ENCODE measurements at places on chromosomes 6 and 20.

GRCh38 chr20:53016071-53016470 is 43.9 kb downstream of the TSHZ2 start:
- no peak for DNase-seq

- DNase-seq: no peak
Measured at GRCh38 chr6:143802833-143803565, 40.1 kb upstream of the LTV1 start.

- no peak for DNase-seq
Measured at GRCh38 chr6:141195251-141195832, 937.4 kb upstream of the GJE1 start.

- DNase-seq: no peak
Measured at GRCh38 chr6:14791526-14791925, 454.3 kb upstream of the JARID2 start.

- no peak for DNase-seq
Measured at GRCh38 chr6:164206807-164207423, 792.4 kb downstream of the QKI start.

- DNase-seq: no peak
Measured at GRCh38 chr6:35624341-35625070, 64.2 kb downstream of the FKBP5 start.

GRCh38 chr6:55327169-55327568 is at the start of gene GFRAL:
TSS of gene GFRAL (plus strand) at chr6:55327469. CDS start at chr6:55327555, 86 bp downstream.
- DNase-seq: no peak

DNA sequence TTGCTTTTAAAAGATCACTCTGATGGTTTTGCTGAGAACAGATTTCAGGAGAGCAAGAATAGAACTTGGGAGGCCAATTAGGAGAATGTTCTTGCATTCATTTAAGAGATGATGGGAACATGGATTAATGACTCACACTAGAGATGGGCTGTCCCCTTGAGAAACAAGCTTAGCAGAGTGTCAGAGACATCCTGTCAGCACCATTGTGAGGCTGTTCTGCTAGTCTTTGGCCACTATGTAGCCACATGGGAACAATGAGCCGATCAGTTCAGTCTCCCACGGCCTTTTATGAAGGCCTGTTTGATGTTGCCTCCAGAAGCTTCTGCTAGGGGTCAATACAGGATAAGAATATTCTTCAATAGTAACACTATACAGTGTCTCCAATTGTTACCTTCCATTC is 113.0 kb upstream of the EYA4 start:
- no peak for DNase-seq

GRCh38 chr6:158686791-158687381 is 37.0 kb downstream of the SYTL3 start:
- DNase-seq: no peak

DNA sequence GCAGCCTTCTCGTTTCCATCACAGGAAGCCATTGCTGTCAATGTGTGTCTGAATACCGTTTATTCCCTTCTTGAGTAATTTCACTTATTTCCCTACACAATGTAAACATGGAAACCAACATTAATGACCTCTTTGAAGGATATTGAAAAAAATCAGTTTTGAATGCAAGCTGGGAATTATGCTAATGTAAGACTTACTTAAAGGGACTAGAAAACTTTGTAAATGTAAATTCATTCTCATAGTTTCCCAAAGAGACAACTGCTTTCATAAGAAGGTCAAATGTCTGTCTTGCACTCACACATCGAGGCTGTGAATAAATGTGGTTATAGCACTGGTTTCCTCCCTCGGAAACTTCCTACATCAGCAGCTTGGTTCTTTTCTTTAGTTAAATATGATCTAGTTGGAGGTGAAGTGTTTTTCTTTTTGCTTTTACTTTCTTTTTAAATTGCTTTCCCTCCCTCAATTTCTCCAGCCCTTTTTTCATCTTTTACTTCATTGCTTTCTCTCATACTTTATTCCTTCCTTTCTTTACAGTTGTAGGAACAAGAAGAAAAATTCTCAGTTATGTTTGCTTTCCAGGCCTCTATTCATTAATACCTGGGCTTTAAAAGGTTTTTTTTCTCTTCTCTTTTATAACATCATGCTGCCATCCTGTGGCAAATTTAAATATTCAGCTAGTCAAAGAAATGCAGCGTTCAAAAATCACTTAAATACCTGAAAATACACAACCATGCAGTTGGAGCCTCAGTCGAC is 108.3 kb downstream of the TNFAIP3 start:
- DNase-seq: no peak

GRCh38 chr6:161710698-161711097 is 436.8 kb upstream of the AGPAT4 start:
- no peak for DNase-seq

- no peak for DNase-seq
Measured at GRCh38 chr20:46260480-46260879, 47.8 kb downstream of the CDH22 start.

- DNase-seq: no peak
Measured at GRCh38 chr6:83592770-83593394, 80.5 kb downstream of the PRSS35 start.

- peak; percentile 8 for DNase-seq
Measured at GRCh38 chr6:7727946-7728854, 2.3 kb downstream of the BMP6 start.

DNA sequence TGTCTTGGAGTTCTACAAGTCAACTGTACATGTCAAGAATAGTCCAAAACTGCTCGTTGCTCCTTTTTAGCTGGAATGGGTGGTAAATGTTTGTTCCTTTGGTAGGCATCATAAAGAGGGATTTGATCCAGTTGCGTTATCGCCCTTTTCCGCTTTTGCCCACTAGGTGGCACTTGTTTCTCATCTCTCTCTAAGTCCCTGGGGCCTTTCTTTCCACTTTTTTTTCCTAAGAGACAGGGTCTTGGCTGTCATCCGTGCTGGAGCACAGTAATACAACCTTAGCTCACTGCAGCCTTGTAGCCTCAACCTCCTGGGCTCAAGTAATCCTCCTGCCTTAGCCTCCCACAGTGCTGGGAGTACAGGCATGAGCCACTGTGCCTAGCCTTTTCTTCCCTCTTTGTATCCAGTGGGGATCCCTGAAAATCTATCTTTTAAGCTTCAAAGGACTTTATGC is 20.7 kb downstream of the GTPBP2 start:
- DNase-seq: peak; percentile 24

- DNase-seq: no peak
Measured at GRCh38 chr6:158043008-158043407, 61.3 kb downstream of the SYNJ2 start.

- no peak for DNase-seq
Measured at GRCh38 chr6:34994693-34995092, 105.6 kb downstream of the ANKS1A start.

GRCh38 chr6:12090714-12091113 is 78.6 kb downstream of the HIVEP1 start:
- no peak for DNase-seq

DNA sequence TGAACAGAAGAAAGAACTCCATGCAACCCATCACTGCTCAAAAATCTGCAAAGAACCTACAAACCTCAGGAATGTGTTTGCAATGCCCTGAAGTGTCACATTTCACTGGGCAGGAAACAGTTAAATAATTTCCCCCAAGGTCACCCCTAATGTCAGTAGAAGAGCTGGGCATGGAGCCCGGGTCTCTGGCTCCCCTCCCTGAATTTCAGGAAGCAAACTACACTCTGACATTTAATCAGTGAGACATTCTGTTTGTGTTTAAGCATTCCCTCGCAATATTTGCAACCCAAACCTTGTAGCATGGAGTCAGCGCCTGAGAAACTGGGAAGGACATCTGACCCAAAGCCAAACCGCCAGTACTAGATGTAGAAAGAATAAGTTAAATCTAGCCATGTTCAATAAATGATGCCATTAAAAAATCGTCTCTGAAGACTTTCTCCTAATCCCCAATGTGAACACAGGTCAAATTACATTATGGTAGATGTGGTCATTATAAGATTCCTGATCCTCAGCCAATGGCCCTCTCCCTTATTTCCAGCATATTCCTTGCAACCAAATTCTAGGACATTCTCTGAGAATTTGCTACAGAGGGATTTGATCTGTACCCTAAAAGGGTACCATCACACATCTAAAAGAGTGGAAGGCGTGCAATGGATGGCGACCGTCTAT is 91.2 kb upstream of the ADTRP start:
- DNase-seq: no peak

GRCh38 chr6:168815229-168815628 is 374.2 kb downstream of the SMOC2 start:
- no peak for DNase-seq

- DNase-seq: peak; percentile 51
Measured at GRCh38 chr6:28807682-28808280, 116.0 kb downstream of the TRIM27 start.

DNA sequence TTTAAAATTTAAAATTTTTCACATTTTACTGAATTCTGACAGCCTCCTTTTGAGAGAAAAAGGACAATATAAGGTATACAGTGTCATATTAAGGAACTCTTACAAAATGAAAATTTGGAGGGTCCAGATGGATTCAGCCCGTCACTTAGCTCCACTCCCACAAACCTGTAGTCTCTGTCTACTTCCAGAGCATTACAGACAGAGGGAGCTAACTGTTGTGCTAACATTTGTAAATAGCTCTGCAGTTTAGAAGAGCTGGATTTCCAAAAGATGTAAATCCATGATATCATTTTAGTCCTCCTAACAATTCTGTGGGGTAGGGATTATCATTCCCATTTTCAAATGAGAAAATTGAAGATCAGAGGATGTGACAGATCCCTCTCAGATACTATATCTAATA is 16.1 kb upstream of the SERINC3 start:
- no peak for DNase-seq

GRCh38 chr20:44598423-44599305 is 16.3 kb downstream of the PKIG start:
- no peak for DNase-seq

GRCh38 chr6:156131221-156131903 is 645.8 kb upstream of the ARID1B start:
- DNase-seq: no peak

- DNase-seq: no peak
Measured at GRCh38 chr6:134787261-134787877, 162.5 kb downstream of the ALDH8A1 start.

DNA sequence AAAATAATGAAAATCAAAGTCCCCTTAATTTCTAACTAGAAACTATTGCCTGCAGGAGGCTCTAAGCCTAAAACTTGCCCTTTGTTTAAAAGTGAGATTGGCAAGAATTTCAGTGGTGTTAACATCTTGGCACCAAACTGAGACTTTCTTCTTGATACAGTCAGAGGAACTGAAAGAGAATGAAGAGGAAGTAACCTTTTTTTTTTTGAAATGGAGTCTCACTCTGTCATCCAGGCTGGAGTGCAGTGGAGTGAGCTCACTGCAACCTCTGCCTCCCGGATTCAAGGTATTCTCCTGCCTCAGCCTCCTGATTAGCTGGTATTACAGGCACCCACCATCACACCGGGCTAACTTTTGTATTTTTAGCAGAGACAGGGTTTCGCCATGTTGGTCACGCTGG is 3.6 kb downstream of the DOP1A start:
- no peak for DNase-seq

All from activated T-cell treated with anti-CD3 and anti-CD28 coated beads for 48 hours (primary cell).